HepG2 (cell line): ENCODE measurements at places on chromosomes 6 and 20. TPM values are rescaled to one million over a fixed set of nuclear protein-coding genes. Genes with fewer than 3 reads are reported as not detected.

DNA sequence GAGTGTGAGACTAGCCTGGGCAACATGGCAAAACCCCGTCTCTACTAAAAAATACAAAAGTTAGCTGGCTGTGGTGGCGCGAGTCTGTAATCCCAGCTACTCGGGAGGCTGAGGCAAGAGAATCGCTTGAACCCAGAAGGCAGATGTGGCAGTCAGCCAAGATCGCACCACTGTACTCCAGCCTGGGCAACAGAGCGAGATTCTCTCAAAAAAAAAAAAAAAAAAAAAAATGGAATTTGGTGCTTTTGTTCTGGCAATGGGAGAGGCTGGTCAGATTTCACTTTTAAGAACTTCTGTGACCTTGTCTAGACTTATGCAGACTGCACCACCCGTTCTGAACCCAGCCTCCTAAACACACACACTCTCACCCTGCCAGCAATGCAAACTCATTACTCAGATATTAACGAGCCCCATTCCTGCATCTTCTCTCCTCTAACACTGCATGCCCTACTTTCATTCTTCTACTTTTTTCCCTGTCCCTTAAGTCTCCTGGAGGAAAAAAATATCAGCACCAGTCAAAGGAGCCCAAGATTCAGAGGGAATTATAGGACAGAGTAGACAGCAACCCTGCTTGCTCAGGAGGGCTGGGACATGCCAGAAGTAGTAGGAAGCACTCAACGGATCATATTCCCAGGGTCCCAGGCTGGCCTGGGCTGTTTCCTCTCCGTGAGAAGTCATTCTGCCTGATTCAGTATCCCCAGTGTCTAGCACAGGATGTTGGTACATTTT is 4.4 kb downstream of the MOCS1 start:
- DNase-seq: peak; percentile 26

DNA sequence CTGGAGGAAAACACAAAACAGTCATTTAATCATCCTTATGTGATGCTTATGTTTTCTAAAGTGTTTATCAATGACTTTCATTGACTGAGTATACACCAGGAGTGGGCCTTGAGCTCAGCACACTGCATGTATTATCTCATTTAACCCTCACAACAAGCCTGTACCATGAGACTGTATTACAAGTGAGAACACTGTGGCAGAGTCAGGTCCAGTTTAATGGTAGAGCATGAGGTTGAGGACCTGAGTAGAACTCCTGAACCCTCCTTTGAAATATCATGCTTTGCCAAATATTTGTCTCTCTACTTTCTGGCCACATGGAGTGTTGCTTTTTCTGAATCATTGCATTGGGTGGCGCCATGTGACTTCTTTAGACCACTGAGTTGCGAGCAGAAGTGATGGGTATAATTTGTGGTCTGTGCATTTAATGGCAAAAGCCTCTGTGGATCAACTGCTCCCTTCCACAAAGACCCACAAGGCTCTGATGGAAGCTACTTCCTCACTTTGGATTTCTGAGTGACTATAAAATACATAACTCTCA is 65.0 kb upstream of the SIRPG start:
- no peak for DNase-seq

GRCh38 chr6:1409774-1410465 is 20.5 kb downstream of the FOXF2 start:
- no peak for DNase-seq

DNA sequence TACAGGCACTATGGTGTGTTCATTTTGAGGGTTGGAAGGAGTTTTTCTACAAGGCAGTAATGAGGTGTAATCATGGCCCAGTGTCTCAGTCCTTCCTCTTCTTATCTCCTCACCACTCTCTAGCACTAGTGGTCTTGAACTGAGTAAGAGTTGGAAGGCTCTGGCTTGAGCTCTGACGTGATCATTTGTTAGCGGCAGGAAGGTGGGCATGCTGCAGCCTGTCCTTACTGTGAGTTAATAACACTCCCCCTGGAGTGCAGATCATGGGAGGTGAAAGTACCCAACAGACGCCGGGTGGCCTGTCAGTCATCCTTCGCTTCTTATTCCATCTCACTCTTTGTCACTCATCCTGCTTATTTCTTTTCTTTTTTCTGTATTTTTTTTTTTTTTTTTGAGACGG is 356.9 kb downstream of the CDKAL1 start:
- DNase-seq: no peak

ZNF165 gene
- 0.58 and 0.78 TPM in 2 replicates for polyA plus RNA-seq

NR2E1 gene
- polyA plus RNA-seq: not detected in 2 replicates
